ENCODE measurements at places on chromosomes 12 and 14. TPM values are rescaled to one million over a fixed set of nuclear protein-coding genes. Genes with fewer than 3 reads are reported as not detected.

The SIRT4 gene
- 1.3 TPM for total RNA-seq

DNA sequence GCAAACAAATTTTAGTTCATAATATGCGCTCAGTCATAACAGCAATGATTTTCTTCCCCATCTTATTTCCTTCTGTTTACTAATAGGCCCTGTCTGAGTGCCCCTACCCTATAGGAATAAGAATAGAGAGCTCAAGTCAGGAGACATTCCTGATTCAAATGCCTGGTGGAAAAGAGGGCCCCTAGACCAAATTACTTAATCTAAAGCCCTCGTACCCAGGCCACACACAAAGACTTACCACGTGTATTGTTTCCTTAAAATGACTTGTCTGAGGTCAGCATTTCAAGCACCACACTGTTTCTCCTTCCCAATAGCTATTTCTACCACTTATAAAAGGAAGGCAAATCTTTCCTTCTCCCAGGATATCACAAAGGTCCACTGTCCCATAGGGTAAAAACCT is 314.9 kb upstream of the TMTC1 start:
- DNase-seq, result no peak

DNA sequence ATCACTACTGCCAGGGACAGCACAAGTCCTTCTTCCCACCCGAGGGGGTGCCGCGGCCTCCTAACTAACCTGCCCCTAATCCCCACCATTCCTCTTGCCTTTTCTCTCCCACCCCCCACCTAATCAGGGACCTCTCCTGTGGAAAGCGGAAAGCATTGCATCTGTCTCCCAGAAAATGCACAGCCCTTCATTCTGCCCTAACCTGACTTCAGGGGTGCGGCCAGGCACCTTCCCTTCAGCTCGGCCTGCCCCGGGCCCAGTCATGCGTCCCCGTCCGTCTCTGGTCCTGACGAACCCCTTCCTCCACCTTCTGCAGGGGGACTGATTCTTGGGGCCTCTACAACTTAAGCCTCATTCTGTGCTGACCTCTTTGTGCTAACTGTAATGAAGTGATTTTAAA is 43.9 kb upstream of the TRAF3 start:
- no peak for DNase-seq

The MFAP5 gene
- total RNA-seq, result 6.6 TPM

- DNase-seq, result peak; percentile 62
Measured at GRCh38 chr12:65306366-65307168, 28.1 kb downstream of the MSRB3 start.

DNA sequence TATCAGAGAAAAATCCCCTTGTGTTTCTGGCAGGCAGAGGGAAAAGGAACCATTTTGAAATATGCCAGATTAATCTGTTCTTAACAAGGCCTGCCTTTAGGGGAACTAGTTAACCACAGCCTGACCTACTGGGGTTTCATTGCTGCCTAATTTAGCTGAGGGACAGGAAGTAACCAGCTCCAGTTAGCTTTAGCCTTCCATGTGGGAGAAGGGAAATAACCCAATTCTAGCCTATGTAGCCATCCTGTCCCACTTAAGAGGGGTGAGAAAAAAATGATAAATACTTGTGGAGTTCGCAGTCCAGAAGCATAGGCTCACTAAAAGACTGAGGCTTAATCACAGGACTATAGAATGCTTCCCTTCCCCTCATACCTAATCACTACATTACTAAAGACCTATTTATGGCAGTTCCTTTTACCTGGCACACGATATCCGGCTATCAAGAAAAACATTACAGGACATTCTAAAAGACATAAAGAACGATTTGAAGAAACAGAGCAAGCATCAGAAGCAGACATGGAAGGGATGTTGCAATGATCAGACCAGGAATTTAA is 22.8 kb downstream of the COX8C start:
- DNase-seq, result no peak

The KRT1 gene
- total RNA-seq, result not detected

The FITM1 gene
- 0.51 TPM for total RNA-seq

DNA sequence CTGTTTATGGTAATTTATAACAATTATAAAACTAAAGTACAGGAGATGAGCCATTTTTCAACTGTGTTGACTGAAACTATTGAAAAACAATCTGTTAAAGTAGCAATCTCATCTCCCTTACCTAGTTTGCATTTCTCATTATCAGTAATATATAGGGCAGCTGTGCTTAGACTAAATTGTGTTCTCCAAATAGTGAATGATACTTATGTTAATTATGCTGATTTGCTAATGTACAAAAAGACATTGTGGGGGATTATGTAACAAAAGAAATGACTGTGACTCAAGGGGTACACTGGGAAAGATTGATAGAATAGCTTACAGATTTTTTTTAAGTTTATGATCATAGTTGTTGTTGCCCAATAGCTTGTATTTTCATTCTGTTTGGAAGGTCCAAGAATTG is 207.7 kb downstream of the FUT8 start:
- peak; percentile 56 for DNase-seq

- no peak for DNase-seq
Measured at GRCh38 chr12:100474617-100475016, 951 bp downstream of the NR1H4 start.

The OR8S1 gene
- total RNA-seq, result not detected

DNA sequence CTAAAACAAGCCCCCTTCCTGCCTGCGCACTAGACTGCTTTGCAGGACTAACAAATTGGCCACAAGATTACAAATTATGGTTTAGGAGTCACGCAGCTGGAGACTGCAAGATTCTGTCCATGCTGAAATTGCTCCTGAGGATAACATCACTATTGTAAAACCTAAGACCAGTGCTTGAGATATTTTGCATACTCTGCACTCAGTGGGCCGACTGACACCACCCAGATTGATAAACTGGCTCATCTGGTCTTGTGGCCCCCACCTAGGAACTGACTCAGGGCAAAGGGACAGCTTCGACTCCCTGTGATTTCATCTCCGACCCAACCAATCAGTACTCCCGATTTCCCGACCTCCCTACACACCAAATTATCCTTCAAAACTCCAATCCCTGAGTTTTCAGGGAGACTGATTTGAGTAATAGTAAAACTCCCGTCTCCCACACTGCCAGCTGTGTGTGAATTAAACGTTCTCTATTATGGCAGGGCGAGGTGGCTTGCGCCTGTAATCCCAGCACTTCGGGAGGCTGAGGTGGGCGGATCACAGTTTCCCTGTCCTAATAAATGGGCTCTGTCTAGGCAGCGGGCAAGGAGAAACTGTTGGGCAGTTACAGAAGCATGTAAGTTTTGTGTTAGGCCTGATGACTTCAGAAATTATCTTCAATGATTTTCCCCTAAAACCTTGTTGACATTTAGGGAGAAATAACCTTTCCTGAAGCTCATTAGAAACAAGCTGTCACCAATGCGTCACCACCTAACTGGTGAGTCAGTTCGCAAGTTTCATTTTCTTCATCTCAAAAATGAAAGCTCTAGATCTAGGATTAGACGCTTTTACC is 5.3 kb upstream of the UBC start:
- DNase-seq, result peak; percentile 85

DNA sequence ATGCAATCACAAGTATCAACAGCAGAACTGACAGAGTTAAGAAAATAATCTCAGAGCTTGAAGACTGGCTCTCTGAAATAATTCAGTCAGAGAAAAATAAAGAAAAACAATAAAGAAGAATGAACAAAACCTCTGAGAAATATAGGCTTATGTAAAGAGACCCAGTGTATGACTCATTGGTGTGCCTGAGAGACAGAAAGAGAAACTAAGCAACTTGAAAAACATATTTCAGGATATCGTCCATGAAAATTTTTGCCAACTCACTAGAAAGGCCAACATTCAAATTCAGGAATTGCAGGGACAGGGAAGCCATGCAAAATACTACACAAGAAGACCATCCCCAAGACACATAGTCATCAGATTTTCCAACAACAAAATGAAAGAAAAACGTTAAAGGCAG is 56.2 kb downstream of the APOBEC1 start:
- peak; percentile 18 for DNase-seq

The CLEC4A gene
- not detected for total RNA-seq

GRCh38 chr12:80162177-80162576 is 62.8 kb downstream of the OTOGL start:
- DNase-seq, result no peak

DNA sequence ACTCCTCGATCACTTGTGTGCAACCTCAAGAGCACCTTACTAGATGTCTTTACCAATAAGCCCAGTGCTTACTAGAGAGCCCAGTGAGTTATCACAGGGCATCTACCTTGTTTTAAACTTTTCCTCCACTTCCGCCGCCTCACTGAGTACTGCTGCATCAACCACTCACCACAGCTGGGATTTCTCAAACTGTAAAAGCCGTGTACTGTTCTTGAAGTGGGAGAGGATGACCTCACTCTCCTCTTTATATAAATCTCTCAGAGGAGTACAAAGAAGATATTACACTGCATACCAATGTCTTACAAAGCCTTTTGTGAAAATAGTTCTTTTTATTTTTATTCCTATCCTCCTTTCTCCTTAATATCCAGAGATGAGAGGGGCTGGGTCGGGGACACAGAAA is 94.1 kb downstream of the PLCZ1 start:
- DNase-seq, result no peak

The AQP2 gene
- not detected for total RNA-seq

GRCh38 chr14:50139192-50139591 is 22.8 kb upstream of the VCPKMT start:
- DNase-seq, result no peak

DNA sequence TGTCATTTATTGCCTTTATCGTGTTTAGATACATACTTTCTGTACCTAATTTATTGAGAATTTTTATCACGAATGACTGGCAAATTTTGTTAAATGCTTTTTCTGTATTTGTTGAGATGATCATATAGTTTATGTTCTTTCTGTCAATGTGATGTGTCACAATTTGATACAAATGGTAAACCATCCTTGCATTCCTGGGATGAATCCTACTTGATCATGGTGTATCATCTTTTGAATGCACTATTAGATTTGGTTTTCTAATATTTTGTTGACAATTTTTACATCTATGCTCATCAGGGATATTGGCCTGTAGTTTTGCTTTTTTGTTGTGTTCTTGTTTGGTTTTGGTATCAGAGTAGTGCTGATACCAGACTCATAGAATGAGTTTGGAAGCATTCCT is 185.1 kb downstream of the NUBPL start:
- DNase-seq, result no peak

DNA sequence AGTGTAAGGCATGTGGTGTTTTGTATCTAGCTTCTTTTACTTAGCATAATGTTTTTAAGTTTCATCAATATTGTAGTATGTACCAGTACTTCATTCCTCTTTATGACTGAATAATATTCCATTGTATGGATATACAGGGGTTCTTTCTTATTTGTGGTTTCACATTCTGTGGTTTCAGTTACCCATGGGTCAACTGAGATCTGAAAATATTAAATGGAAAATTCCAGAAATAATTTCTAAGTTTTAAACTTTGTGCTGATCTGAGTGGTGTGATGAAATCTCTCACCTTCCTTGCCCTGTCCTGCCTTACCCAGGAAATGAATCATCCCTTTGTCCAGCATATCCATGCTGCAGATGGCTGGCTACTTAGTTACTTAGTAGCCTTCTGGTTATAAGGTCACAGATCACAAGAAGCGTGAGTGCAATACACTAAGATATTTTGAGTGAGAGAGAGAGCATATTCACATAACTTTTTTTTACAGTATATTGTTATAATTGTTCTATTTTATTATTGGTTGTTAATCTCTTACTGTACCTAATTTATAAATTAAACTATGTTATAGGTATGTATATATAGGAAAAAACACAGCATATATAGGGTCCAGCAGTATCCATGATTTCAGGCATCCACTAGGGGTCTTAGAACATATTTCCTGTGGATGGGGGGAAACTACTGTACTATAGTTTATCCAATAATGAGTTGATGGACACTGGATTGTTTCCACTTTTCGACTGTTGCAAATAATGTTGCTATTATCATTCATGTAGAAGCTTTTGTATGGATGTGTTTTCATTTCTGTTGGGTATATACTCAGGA is 59.6 kb upstream of the LRTM2 start:
- DNase-seq, result peak; percentile 46

GRCh38 chr12:58425481-58426392 is 484.4 kb downstream of the ATP23 start:
- peak; percentile 98 for DNase-seq

DNA sequence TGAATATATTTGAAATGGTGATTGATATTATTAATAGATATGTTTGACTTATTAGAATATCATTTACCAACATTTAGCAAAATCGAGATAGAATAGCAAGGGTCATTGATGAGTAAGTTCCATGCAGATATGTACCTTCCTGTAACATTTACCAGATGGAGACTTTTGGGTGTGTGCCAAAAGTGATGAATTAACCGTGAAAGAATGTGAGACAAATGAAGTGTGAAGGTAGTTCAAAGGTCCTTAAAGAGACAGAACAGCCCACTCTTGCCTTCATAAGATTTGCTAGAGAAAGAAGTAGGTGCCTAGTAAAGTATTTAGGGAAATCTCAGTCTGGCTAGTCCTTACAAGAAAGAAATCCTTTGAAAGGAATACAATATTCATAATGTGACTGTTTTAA is 45.5 kb downstream of the FGD4 start:
- DNase-seq, result peak; percentile 96

The GMPR2 gene
- 80.6 TPM for total RNA-seq

The EEA1 gene
- total RNA-seq, result 8.4 TPM

The KERA gene
- total RNA-seq, result not detected

DNA sequence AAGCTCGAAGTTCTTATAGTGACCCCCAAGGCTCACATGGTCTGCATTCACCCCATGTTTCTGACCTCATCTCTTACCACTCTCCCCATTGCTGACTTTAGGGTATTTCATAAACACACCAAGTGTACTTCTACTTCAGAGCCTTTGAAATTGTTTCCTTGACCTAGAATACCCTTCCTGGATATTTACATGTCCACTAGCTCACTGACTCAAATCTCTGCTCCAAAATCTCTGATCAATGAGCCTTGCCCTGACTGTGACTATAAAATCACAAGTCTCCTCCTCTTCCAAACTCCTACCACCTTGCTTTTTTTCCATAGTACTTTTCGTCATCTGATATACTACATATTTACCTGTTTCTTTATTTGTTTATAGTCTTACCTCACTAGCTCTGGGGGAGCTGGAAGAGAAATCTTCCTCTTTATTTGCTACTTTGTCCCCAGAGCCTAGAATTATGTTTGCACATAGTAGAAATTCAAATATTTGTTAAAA is 105.1 kb downstream of the RMST start:
- no peak for DNase-seq
